ENCODE measurements at places on chromosomes 3 and 15.

GRCh38 chr15:72559781-72560180 lies 85.7 kb downstream of the ARIH1 start:
- DNase-seq, result no peak

GRCh38 chr3:61914276-61914675 lies 352.9 kb downstream of the PTPRG start:
- no peak for DNase-seq

DNA sequence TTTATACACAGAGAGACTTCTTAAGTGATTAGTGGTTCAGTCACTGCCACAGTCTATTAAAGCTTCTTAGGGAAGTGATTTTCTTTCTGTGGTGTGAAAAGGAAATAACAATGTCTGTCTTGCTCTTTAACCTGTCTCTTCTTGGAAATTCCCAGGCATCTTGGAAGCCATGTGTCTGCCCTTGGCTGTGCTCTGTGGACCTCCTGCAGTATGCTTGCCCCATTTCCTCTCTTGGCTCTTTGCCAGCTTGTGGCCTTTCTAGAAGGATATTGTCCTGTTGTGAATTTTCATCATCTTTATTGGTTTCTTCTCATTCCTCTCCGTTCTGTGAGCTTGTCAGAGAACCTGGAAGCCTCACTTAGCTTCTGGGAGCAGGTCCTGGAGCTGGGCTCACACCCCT lies 338.4 kb upstream of the C2CD4B start:
- no peak for DNase-seq

GRCh38 chr3:167777356-167777755 lies 41.8 kb downstream of the SERPINI1 start:
- no peak for DNase-seq

GRCh38 chr3:197673170-197673569 lies 63.5 kb downstream of the RUBCN start:
- DNase-seq, result no peak

- no peak for DNase-seq
Observed at GRCh38 chr15:39508536-39508935, 72.3 kb upstream of the THBS1 start.

- DNase-seq, result no peak
Observed at GRCh38 chr3:191343115-191343514, 12.8 kb upstream of the UTS2B start.

Data from stimulated activated CD4-positive, alpha-beta T cell treated with anti-CD3 and anti-CD28 coated beads, Interleukin-4, amount 100 ng/mL, for 4 hours (primary cell).